ENCODE measurements at places on chromosomes 6 and 20.

DNA sequence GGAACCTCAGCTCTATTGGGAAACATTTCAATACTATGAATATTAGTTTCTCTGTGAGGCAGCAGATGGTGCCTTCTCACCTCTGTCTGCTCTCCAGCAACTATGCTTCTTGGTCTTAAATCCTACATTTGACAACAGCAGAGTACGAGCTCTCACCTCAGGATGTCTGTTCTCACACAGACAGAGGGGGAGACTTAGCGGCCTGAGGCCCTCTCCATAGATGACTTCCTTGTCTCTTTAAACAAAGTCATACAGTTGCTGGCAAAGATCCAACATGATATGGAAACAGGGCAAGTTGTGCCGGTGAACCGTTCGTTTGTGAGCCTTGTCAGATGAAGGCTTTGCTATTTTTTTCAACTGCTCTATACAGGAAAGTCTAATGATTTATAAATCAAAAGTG lies 43.7 kb upstream of the GABRR1 start:
- DNase-seq = no peak

DNA sequence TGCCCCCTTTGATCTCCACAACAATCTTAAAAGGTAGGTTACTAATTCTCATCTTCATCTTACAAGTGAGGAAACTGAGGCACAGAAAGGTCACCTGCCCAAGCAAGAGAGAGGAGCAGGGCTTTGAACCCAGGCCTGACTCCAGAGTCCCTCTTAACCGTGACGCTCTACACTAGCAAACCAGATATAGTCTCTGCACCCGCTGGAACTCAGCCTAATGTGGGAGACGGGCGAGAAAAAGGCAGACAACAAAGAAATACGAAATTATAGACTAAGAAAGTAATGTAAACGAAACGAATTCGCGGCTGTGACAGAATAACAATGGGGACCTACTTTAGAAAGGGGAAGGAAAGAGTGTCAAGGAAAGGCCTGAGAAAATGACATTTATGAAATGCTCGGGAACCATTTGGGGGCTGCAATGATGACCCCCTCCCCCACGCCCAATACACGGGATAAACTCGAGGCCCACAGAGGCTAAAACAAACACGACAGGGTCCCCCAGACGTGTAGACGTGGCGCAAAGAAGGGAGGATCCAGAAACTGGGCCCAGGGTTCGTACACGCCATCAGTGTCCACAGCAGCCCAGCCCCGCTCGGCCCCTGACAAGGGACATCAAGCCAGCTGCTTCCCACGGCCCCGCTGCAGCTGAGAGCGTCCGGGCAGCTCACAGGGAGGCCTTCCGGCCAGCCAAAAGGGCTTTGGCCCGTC lies 637 bp downstream of the TRPC4AP start:
- DNase-seq = no peak

DNA sequence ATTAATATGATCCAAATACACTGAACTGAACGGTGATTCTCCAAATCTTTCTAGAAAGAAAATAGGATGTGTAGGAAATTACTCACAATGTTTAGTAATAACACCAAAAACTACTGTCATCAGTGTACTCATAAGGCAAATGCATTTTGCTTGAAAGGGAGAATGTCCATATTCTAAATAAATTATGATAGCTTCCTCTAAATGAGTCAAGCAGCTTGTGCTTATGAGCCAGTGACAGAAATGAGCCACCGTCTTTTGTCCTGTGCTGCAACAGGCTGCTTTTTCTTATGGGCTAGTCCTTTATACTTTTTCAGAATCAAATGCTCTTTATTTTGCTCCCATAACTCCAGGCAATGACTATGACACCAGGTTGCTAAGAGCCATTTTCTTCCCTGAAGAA lies 4.5 kb upstream of the ZNF451 start:
- no peak for DNase-seq

DNA sequence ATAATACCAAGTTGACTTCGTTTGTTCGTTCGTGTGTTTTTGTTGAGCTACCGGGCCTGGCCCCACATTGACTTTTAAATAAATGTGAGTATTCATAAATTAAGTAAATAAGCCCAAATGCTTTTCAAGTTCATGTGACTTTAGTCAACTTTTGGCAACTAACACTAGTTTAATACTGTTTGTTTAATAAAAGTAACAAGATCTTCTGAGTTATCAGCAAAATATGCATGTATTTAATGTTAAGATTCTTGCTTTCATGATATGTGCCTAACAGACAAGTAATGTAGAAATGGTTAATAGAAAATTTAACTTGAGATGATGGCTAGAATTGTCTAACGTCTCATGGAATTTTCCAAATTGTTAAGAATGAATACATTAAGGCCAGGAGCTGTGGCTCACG lies 38.7 kb upstream of the ECI2 start:
- no peak for DNase-seq

DNA sequence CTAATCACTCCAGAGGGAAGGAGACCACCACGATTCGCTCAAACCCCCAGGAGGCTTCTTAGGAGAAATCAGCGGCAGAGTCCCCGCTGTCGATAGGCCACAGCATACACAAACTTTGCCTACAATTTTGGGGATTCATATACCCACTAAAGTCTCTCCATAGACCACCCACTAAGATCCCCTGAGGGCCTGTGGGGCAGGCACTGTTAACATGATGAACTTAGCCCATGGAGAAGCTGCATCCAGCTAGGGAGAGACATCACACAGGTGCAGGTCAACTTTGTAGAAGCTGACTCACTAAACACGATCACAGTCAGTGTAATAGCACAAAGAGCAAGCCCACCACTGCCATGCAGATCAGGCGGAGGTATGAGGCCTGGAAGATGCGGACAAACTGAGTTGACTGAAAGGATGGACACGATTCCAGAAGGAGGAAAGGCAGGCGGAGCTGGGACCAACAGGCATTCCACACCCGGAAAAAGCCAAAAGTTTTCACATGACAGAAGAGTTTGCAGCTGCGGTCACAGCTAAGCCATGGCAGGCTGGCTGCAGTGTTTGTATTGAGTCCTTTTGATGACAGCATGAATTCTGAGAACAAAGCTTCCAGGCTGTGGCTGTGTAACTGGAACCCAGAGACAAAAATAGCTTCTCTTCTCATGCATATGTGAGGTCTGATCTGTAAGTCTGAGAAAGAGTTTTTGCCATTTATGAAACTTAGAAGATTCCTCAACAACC lies 75.7 kb upstream of the QKI start:
- no peak for DNase-seq

DNA sequence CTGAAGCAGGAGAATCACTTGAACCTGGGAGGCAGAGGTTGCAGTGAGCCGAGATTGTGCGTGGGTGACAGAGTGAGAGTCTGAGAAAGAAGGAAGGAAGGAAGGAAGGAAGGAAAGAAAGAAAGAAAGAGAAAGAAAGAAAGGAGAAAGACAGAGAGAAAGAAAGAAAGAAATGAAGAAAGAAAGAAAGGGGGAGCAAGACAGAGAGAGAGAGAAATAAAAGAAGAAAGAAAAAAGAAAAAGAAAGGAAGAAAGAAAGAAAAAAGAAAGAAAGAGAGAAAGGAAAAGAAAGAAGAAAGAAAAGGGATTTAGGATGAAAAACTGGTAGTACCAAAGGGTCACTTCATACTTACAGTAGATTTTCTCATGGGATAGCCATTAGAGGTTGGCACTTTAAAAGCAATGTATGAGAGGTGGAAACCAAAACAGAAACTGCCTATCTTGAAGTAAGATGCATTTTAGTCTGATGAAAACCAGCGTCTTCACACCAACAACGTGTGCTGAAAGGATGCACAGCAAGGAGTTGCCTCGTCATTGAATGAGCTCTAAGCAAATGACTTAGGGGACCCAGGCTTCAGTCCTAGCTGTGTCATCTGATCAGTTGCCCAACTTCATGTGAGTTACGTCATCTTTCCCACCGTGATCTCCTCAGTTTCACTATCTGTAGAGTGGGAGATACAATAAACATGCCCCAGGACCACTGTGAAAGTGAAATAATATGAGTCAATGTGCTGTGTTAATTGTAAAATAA lies 133.9 kb upstream of the NEDD9 start:
- peak; percentile 73 for DNase-seq

DNA sequence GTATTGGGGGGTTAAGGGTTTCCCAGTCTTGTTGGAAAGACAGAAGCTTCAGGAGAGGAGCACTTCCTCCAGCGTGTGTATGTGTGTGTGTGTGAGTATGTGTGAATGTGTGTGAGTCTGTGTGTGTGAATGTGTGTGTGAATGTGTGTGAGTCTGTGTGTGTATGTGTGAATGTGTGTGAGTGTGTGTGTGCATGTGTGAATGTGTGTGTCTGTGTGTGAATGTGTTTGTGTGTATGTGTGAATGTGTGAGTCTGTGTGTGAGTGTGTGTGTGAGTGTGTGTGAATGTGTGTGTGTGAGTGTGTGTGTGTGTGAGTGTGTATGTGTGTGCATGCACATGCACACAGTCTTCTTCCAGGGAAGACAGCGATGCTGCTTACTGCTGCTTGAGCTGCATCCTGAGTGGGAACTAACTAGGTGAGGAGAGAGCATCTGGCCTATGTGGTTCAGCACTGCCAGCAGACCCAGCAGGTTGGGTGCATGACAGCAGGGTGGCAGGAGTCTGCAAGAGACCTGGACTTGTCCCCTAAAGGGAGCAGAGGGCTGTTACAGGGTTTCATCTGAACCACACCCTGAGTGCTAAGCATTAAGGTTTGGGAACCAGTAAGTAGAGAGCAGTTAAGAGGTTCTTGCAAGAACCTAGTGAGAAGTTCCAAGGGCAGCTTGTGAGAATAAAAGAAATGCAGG lies 22.7 kb upstream of the CCND3 start:
- DNase-seq = no peak

DNA sequence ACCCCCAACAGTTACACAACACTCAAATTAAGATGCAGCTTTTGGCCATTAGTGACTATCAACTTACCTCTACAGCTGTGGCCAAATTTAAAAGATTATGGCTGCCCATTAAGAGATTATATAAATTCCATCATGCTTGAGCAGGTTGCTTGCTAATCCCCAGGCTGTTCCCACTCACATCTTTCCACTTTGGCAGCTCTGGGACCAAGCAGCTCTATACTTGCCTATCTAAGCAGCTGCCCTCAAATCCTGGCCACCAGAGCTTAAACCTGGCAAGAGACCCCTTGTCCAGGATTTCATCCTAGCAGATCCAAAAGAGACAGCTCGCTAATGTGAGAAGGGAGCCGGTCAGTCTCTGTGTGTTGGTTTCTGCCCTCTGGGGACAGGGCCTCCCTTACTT lies 127.9 kb downstream of the SLC23A2 start:
- DNase-seq = no peak

DNA sequence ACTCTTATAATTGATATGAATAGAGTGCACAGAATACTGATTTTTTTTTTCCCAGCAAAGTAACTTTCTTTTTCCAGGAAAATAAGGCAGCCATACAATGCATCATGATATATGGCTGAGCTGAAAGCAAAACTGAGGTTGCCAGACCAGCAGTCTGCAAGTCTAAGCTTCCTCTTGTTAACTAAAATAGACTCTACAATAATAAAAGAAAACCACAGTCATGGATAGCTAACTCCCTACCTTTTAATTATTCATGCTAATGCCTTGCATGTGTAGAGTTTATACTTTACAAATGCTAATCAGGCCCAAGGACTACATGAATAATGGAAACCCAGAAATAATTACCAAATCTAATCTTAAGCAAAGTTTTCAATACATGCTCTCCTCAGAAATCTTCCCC lies 47.4 kb downstream of the MAP7 start:
- no peak for DNase-seq

DNA sequence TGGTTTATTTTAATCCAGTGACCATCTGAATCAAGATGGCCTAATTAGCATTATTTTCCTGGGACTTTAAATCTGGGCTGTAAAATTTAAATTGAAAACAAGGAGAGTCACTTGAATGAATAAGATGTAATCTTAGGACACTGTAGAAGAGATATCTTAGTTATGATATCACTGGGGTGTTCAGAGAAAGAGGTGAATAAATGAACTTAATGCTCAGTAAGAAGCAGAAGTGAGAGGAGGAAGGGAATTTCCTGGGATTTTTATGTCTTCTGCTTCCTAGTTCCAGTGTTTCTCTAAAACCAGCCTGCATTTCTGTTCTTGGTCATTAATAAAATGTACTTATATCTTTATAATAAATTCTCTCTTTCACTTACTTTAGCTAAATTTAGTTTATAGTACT lies 136.8 kb upstream of the PTPRK start:
- DNase-seq = no peak

DNA sequence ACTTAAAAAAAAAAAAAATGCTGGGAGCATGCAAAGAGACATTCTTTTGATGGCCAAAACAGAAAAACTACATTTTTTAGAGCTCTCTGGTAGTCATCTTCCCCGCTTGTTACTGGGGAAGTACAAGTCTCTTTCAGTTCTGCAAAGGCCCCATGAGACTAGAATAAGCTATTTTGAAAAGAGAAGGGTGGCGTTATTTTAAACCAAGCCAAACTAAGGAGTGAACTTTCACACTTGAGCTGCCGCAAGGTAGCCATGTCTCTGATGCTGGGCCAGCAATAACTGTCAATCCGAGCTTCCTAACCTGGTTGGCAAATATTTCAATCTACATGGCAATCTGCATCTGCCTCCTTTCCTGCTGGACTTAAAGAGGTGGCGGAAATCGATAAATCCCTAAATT lies 96.7 kb downstream of the L3MBTL3 start:
- DNase-seq = no peak

GRCh38 chr6:39302011-39302410 lies 12.2 kb downstream of the KCNK17 start:
- no peak for DNase-seq

- no peak for DNase-seq
These were observed 52.4 kb downstream of the NINL start for GRCh38 chr20:25532971-25533391.

- no peak for DNase-seq
These were observed 2.8 kb upstream of the RBPJL start for GRCh38 chr20:45303586-45304463.

- no peak for DNase-seq
These were observed 23.3 kb downstream of the BCAS1 start for GRCh38 chr20:54047048-54047447.

DNA sequence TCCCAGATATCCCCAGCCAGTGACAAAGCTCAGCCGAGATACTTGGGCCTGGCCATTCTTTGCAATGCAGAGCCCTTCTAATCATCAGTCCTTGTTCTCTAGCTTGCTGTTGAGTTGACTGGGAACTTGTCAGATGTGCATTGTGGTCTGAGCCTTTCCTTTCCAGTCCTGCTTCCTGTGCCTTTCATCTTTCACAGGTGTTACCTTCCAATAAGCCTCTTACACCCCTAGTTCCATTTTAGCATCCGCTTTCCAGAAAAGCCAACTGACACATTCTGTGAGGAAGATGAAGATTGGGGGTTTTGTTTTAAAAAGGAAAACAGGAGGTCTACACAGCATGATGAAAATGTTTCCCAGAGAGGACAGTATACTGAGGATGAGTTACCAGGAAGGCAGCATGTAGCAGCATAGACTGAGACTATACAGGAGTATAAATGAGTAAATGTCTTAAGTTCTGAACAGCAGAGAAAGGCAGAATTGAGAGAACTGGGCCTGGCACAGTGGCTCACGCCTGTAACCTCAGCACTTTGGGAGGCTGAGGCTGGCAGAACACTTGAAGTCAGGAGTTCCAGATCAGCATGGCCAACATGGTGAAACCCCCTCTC lies 5.6 kb upstream of the CEP85L start:
- no peak for DNase-seq

Data from stimulated activated naive CD8-positive, alpha-beta T cell treated with anti-CD3 and anti-CD28 coated beads, Interleukin-15, amount 100 ng/mL, for 72 hours (primary cell).